ENCODE measurements at places on chromosomes 6 and 20. TPM values are rescaled to one million over a fixed set of nuclear protein-coding genes. Genes with fewer than 3 reads are reported as not detected.

PTCRA gene
- total RNA-seq, result not detected

DNA sequence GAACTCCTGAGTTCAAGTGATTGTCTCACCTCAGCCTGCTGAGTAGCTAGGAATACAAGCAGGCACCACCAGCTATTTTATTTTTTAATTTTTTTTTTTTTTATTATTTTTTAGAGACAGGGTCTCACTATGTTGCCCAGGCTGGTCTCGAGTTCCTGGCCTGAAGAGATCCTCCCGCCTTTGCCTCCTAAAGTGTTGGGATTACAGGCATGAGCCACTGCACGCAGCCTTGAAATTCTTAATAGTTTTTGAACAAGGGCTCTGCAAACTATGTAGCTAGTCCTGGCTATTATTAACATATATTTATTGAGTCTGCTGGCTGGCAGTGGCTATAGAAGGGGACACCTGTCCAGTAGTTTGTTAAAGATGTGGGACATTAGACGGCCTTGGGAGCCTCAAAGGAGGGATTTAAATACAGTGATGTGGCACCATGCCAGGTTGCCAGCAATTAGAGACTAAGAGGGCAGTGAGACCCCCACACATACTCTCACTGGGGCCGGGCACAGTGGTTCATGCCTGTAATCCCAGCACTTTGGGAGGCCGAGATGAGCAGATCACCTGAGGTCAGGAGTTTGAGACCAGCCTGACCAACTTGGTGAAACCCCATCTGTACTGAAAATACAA, 21.1 kb upstream of the TAF8 start:
- no peak for DNase-seq

HUS1B gene
- 0.72 TPM for total RNA-seq

TBC1D22B gene
- total RNA-seq, result 14.6 TPM

DNA sequence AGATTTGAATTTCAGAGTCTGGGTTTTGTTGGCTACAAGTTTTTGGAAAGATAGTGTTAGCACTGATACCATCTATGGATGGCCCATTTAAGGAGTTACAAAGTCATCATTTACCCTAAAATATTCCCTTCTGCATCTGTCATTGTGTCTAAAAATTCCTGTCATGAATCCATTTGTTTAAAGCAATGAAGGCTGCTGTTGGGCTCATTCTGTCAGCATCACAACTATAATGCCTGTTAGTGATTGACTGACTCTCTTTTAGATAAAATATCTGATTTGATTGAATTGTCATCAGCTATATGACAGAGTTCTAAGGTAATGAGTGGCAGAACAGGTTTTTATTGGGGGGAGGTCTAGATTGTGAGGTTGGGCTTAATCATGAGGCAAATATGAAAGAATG, 167.6 kb upstream of the IMPG1 start:
- DNase-seq, result no peak

DNA sequence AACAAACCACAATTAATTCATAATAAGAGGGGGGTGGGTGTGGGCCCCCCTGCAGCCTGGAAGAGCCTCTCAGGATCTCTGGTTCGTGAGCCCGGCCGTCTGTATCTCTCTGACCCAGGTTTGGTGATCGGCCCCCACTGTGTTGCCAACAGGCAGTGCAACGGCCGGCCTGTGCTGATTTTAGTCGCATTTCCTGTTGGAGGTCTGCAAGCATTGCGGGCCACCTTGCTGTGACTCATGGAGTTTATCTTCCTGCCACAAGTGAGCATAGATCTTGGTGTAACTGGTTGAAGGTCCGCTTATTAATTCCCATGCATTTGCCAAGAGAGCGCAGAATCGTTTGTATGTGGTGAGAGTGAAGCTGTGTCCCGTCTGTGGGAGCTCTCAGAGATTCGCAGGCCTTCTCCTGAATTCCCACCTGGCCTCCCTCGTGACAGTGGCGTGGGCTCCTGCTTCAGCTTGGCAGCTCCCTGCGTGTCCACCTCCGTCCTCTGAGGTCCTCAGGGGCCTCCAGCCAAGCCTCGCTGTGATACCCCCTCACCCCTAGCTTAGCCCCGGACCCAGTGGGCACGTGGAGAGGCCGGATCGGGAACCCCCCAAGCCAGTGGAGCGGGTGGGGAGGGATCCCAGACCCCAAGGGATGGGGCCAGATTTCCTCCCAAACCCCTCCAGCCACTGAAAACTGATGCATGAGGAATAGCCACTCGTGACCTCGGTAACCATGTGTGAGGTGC, 269.8 kb downstream of the CDH4 start:
- DNase-seq, result no peak

Measured in MCF 10A (cell line).